ENCODE measurements at places on chromosomes 1 and 21.

DNA sequence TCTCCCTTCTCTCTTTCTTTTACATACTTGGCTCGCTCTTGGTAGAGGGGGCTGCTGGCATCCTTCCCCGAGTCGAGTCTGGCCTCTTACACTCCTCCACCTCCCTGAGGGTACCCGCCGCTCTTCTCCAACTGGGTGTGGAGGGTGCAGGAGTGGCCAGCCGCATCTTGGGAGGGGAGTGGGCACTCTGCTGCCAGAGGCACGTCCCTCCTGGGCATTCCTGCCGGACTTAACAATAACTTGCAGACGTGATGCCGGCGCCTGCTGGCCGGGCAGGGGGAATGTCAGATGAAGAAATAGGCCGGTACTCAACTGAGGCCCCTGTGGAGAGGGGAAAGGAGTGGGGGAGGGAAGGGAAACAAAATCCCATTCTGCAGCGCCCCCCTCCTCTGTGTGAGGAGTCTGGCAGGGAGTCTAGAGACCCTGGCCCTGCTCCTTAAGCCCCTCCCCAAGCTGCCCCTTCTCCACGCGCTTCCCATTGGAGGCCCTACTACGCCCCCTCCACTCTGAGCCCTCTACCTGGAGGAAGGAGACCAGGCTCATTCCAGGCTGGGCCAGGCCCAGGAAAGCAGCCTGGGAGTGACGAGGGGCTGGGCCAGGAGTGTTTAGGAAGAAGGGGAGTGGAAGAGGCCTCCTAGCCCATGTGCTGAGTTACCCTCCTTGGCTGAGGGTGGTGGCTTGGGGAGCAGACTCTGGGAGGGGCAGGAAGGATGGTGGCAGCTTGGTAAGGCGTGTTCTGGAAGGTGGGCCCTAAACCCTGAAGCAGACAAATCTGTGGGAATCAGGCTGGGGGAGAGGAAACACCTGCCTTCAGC is 1.8 kb downstream of the ATP2B4 start:
- DNase-seq, result peak; percentile 74

DNA sequence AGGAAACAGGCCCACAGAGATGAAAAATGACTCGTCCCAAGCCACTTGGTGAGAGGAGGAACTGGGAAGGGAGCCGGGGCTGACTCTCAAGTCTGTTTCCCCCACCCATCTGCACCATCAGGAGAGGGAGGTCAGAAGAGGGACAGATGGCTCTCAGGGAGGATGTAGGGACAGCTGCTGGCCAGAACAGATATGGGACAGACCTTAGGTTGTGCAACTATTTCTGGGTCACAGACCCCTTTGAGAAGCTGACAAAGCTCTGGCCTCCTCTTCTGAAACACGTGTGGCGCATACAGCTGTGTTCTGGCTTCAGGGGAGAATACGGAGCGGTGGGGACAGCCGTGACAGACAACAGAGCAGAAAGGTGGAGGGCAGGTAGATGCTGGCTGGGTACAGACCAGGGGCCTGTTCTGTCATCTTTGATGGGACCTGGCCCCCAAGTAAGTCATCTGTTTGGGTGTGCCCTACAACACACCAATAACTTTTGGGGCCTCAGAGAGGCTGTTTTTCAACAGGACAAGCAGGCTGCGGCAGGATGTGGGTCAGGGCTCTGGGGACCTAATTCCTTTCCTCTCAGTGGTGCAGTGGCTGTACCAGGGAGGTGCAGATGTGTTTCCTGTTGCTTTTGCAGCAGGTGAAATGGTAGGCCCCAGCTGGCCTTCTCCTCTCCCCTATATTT is 7.3 kb downstream of the SH3BGRL3 start:
- DNase-seq, result peak; percentile 64

- no peak for DNase-seq
Measured at GRCh38 chr1:200428482-200429205, 18.8 kb upstream of the ZNF281 start.

GRCh38 chr1:10957133-10957532 is 55.3 kb upstream of the TARDBP start:
- DNase-seq, result no peak

DNA sequence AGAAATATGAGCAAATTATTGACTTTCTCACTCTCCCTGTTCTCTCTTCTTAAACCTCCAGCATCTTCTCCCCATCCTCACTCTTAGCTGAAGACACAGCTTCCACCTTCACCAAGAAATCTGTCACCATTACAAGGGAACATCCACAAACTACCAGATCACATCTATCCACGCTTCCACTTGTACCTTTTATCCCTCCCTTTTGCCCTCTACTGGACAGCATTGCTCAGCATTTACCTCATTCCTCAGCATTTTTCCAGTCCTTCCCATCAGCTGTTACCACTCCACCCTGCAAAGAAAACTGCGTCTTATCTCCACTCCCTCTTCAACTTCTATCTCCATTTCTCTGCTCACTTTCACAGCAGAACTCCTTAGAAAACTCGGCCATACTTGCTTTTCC is 42.6 kb downstream of the KCNJ6 start:
- DNase-seq, result no peak

GRCh38 chr21:42159560-42160110 is 59.3 kb upstream of the ABCG1 start:
- no peak for DNase-seq

DNA sequence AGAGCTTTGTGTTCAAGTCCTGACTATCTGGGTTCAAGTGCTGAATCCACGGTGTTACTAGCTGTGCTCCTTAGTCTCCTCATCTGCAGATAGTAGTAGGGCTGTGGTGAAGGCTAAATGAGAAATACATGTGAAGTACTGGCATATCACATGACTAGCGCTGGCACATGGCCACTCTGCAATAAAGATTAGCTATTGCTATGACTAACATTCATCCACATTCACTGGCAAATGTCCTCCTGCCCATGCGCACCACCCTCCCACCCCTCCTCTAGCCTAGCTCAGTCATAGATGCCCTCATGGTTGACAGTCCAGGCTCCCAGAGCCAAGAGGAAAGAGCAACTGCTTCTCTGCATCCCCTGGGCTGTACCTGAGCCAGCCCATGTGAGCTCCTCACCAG is 8.5 kb upstream of the COL8A2 start:
- peak; percentile 94 for DNase-seq

- no peak for DNase-seq
Measured at GRCh38 chr1:96980448-96980847, 258.9 kb downstream of the PTBP2 start.

- no peak for DNase-seq
Measured at GRCh38 chr1:161723459-161724141, 2.3 kb downstream of the FCRLB start.

GRCh38 chr21:41827951-41828883 is 50.9 kb downstream of the PRDM15 start:
- DNase-seq, result peak; percentile 71

DNA sequence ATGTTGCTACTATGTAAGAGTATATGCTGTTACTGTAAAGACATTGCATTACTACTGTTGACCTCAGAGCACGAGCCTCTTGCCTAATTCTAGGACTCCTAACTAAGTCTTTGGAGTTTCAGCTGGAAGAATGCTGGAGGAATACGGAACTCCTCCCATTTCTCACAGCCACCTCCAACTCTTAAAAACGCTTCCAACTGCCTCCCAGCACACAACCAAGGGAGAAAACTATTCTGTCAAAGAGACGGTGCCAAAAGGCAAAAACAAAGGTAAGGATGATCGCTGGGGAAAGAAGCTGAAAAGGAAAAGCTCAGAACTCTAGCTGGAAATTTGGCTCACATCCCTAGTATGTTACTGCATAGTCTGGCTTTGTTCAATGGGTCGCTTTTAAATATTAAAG is at the start of gene FMO2:
Gene FMO2, plus strand, starts transcription at position 210 of the 400 bp plus-strand sequence. CDS start 414 bp downstream, outside the sequence.
- DNase-seq, result no peak

DNA sequence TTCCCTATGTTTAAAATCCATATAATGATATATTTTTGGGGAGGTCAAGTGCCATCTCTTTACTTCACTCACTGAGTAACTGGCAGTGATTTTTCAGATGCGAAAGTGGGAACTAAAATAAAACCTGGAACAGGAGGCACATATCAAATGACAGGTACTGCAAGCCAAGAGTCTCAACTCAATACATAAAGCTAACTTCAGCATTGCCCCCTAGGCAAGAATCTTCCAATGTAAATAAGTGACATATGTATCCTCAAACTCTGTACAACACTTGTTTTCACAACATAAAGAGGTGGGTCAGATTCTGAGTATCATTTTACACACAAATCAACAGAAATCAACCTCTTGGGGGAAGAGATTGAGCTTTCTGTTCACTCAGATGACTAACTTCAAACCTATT is 18.1 kb downstream of the DCAF8 start:
- DNase-seq, result no peak
